Neural crest cell (in vitro differentiated cells): ENCODE measurements at places on chromosomes 2 and 18. TPM values are rescaled to one million over a fixed set of nuclear protein-coding genes. Genes with fewer than 3 reads are reported as not detected.

The CRACDL gene
- 0.37 and 0.48 TPM in 2 replicates for total RNA-seq

The BCL2L11 gene
- 16.4 and 21.9 TPM in 2 replicates for total RNA-seq

The RNF144A gene
- 49.6 and 49.9 TPM in 2 replicates for total RNA-seq

The ALLC gene
- not detected in 2 replicates for total RNA-seq

The IL36B gene
- total RNA-seq: not detected in 2 replicates

- DNase-seq: no peak
These were observed 16.3 kb downstream of the VPS4B start for GRCh38 chr18:63405986-63406385.

GRCh38 chr2:191359133-191359532 is 113.9 kb downstream of the MYO1B start:
- no peak for DNase-seq

DNA sequence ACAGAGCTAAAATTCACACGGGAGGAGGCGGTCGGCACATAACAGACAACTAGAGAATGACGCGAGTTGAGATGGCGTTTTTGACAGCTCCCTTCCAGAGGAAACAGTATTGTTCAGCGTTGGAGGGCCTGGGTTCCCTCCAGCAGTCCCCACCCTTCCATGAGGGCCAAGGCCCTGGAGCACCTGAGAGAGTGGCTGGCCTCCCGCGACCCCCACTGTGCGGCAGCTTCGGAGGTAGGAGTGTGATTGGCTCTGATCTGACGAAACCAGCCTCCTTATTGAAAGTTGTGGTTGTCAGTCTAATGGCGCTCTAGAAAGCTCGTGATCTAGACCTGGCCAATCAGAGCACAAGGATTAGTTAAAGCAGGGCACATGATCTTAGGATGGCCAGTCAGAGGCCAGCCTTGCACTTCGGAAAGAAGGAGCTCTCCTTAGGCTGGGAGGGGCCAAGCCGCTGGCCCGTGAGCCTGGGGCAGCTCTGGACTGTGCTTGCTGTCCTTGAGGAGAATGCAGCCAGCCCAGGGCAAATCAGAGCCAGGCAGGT is 104.5 kb upstream of the CELF4 start:
- DNase-seq: no peak

- no peak for DNase-seq
These were observed 103.1 kb upstream of the MAPRE2 start for GRCh38 chr18:34938090-34938489.

DNA sequence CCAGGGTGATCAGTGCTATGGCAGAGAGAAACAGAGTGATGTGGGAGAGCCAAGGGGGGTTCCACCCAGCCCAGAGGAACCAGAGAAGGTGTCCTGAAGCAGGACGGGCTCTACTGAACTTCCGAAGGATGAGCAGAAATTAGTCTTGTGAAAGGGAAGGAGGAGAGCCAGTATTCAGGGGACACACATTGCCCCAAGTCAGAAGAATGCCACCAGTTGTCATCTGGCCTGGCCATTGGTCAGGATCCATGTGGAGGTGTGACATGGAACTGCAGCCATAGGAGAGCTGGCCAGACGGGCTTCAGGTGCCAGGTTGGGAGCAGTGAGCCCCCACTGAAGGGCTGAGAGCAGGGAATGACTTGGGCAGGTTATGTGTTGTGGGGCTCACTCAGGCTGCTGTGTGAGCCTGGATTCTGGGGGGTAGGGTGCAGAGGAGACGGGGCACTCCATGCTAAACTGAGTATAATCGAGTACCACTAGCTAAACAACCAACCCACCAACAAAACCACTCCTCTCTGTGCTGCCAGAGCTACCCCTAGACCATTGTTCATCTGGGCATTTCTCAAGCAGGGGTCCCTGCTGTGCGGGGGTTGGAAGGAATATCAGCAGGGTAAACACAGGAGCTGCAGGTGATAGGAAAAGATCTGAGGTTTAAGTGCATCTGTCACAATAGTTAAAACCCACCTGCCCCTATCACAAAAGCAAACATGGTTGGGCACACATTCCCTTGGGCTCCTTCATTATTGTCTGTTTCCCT is 25.3 kb downstream of the MARCO start:
- no peak for DNase-seq

- DNase-seq: no peak
These were observed 1.2 kb upstream of the CHRND start for GRCh38 chr2:232524771-232525170.

- no peak for DNase-seq
These were observed 89.9 kb downstream of the TMEM18 start for GRCh38 chr2:587087-587960.

DNA sequence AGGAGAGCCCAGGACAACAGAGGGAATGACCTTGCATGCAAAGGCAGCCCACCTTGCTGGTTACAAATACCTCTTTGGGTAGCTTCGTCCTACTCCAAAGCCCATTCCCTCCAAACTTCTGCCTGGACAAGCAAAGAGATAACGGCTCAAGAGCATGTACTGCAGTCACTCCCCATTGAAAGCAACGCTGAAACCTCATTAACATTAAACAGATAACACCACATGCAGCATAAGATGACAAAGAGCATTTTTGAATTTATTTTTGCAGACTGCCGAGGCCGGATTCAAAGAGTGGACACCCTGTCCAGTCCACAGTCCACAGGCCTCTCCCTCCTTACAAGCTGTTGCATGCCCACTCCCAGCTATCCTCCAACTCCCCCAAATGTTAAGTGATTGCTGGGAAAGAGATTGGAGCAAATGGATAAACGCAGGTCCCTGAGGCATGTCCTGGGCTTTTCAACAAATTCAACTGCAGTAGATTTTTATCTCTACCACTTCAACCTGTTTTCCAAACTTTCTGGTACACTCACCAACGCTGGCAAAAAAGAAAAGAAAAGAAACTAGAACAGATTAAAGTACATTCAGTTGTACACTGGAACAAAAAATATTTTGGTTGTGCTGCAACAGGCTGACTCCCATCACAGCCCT is 40.1 kb downstream of the MREG start:
- DNase-seq: no peak

- no peak for DNase-seq
These were observed 175.9 kb downstream of the SH3RF3 start for GRCh38 chr2:109304731-109305470.

DNA sequence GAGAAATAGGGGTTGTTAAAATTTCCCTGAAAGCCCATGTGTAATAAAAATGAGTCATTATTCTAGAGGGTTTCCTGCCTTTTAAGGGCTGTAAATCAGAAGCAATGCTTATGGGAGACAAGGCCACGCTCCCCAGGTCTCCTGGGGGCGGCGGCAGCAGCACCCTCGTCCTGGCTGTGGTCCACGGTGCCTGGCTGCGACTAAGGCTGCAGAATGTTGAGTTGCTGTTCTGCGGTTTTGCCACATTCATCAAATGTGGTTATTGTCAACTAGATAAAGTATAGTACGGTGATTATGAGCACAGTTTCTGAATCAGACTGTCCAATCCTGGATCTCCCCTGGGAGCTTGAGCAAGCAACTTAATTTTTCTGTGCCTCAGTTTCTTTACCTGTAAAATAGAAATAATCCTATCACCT is 11.9 kb upstream of the AGFG1 start:
- DNase-seq: no peak

DNA sequence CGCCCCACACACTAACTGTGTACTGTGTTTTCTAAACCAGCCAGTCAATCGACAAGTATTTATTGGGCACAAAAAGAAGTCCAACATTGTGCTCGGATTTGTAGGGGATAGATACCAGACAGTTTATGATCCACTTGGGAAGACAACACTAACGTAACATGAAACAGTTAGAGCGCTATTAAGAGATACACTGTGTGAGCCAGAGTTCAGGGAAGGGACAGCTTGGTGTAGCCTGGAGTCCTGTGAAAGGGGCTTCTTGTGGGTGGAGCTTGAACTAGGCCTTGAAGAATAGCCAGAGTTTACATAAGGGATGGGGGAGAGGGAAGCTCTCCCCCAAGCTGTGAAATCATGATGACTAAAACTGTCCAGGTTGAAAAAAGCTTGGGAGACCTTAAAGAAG is 176.4 kb upstream of the TCF4 start:
- DNase-seq: no peak

DNA sequence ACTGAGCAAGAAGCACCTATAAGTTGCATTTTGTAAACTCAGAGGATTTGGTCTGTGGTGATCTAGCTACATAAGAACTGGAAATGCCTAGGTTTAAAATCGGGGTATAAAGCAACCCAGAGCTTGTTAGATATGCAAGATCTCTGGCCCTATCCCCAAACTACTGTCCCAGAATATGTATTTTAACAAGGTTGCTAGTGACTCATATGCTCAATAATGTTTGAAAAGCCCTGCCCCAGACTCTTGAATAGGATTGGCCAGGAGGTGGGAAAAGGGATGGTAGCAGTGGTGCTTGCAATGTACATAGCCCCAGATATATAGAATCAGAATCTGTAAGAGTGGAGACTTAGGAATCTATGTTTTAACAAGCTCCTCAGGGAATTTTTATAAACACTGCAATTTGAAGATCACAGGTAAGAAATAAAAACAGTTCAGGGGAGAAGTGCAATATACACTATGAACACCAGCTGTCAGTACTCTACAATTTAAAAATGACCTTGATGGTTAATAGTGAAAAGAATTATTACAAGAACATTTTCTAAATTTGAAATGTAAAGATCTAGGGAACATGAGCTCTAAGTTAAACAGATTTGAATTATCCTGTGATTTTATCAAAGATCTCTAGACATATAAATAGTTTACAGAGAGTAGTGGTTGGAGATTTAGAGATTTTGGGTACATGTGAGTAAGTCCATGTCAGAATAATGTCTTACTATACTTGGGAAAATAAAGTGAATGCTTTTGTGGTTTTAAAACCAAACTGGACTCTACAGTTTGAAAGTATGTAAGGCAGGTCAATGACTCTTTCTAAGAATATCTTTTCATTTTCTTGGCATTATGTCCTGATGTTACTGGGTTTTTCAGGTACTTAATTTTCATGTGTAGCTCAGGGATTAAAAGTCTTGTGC is 7.7 kb upstream of the MMADHC start:
- DNase-seq: no peak

- no peak for DNase-seq
These were observed 677.8 kb downstream of the TSN start for GRCh38 chr2:122433123-122433754.

DNA sequence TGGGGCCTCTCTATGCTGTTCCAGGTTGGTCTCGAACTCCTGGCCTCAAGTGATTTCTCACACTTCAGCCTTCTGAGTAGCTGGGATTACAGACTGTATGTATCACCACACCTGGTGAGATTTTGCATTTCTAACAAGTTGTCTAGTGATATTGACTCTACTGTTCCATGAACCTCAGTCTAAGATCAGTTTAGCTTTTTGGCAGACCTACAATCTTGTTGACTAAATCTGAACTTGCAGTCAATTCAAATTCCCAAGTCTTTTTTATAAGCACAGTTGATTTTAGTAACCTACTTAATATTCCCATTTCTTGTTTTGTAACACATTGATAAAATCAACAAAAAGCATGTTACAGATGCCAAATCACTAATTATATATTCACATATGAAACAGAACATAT is 266.1 kb upstream of the CYP26B1 start:
- no peak for DNase-seq

DNA sequence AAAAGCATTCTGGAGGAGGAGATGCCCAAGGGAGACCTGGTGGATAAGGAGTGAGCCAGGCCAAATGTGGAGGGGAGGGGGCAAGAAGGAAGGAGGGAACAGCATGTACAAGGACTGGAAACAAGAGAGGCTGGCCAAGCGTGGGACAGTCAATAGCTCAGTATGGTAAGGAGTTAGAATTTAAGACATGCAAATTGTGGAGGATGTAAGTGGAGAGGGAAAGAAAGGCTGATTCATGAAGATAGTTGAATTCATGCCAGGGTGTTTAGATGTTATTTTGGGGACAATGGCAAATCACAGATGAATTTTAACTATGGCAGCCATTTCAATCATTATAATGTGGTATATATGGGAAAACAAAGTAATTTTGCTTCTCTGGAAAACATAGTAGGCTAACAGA is 462.3 kb downstream of the MEIS1 start:
- DNase-seq: no peak

DNA sequence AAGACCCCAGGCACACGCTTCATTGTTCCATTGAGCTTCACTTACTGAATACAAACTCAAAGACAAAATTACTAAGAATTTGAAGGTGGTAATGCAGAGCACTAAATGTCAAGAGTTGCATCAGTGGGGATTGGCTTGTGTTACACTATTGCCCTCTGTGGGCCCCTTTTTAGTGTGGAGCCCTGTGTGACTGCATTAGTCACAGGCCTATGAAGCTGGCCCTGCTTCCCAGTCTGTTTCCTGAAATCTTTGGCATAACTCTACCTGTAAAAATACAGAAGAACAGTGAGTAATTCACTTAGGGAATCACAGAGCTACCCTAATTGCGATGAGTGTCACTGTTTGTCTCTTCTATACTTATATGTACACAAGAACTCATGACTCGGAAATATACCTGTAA is 40.0 kb upstream of the STPG4 start:
- DNase-seq: no peak

GRCh38 chr2:84958135-84959059 is 12.6 kb upstream of the KCMF1 start:
- DNase-seq: no peak
